Fibroblast of skin of right biceps (primary cell): ENCODE measurements at places on chromosomes 12 and 14.

- no peak for DNase-seq
Measured at GRCh38 chr12:32062881-32063280, 43.8 kb upstream of the BICD1 start.

DNA sequence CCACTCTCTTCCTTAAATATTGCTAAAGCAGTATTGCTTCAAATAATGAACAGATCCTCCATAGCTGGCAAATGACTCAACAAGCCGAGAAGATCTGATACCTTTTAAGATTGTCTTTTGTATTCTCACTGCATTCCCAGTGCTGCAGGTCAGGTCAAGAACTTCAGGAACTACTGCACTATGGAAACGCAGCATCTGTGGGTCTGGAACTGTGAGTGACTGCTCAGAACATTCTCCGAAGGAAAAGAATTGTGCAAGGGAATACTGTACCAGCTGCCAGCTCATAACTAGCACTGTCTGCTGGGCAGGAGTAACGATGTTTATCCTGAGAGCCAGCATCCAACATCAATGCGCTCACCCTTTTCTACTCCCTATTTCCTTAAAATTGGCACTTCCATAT, 348.0 kb upstream of the SOX5 start:
- DNase-seq, result no peak

DNA sequence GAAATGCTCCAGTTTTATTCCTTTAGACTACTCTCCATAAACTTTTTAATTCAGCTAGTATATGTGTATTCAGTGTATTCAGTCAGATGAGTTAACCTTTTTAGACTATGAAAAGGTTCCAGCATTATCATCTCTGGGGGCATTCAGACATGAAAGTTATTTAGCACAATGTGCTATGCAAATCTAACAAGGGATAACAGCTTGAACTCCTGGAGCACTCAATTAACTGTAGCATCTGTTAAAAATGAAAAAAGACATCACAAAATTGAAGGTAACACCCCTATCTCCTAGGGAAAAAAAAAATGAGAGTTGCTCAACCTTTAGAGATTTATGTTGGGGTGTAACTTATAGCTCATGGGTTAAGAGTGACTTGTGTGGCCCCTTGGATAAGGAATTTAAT, 211.5 kb downstream of the PHLDA1 start:
- DNase-seq, result no peak

- no peak for DNase-seq
Measured at GRCh38 chr12:70059373-70059772, 183.9 kb upstream of the CNOT2 start.
